ENCODE measurements at places on chromosomes 1 and 21.

- DNase-seq = no peak
Observed at GRCh38 chr1:83503153-83503552, 495.8 kb downstream of the TTLL7 start.

GRCh38 chr1:60345621-60346020, 272.1 kb upstream of the C1orf87 start:
- no peak for DNase-seq

GRCh38 chr1:214401666-214402065, 120.7 kb downstream of the SMYD2 start:
- DNase-seq = no peak

DNA sequence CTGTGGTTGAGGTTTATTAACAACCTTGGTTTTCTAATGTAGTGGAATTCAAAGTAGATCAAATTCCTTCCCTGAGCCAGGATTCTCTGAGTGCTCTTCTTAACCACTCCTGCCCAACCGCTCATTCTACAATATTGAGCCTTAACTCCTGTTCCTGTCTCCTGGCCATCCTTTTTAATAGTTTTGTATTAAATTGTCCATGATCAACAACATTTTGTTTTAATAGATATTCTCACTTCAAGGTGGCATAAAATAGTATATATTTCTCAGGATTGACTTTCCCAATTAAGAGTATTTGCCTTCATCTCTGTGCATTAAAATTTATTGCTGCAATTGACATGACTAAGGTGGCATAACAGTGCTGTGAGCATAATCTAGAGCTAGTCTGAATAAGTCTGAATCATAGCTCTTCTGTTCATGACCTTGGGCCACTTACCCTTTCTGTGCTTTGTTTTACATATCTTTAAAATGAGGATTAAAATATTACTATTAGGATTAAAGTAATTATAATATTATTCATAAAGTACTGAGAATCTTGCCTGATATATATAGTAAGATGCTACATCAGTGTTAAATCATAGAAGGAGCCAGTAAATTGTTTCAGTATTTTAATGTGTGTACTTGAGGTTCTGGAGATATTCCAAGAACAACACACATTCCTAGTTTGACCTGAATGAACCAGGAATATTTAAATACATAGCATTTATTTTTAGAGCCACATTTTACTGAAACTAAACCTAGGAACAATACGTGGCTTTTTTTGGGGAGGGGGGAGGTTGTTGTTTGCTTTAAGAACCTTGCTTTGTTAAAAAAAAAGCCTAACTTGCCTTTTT, 76.4 kb downstream of the ADGRL2 start:
- DNase-seq = no peak

- DNase-seq = no peak
Observed at GRCh38 chr1:48206371-48206770, 16.1 kb upstream of the SLC5A9 start.

GRCh38 chr1:101162736-101163735, 73.8 kb upstream of the S1PR1 start:
- no peak for DNase-seq

DNA sequence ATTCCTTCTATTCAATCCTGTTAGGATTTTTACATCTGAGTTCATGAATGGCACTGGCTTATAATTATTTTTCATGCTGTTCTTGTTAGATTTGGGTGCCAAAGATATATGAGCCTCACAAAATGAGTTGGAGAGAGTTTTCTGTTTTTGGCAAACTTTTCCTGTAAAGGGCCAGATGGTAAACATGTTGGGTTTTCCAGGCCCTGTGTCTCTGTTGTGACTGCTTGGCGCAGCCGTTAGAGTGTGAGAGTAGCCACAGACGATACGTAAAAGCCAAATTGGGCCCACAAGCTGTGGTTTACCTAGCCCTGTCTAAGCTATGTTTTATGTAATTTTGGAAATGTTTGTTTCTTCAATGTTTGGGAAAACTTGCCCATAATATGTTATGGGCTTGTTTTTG, 15.6 kb upstream of the CA6 start:
- DNase-seq = no peak

- no peak for DNase-seq
Observed at GRCh38 chr1:147753081-147753480, 7.3 kb downstream of the GJA5 start.

DNA sequence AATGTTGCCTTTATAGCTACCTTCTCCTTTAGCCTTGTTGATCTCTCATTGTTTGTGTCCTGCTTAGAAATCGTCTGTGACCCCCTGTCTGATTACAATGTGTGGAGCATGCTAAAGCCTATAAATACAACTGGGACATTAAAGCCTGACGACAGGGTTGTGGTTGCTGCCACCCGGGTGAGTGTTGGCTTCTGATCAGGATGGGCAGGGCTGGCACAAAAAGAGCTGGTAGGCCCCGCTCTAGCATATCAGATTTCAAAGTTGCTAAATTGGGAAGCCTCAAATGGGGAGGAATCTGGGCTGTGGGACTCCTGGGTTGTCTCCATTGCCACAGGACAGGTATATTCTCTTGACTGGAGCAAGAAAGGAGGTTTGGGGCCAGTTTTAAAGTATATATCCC, 8.4 kb downstream of the NCSTN start:
- no peak for DNase-seq

DNA sequence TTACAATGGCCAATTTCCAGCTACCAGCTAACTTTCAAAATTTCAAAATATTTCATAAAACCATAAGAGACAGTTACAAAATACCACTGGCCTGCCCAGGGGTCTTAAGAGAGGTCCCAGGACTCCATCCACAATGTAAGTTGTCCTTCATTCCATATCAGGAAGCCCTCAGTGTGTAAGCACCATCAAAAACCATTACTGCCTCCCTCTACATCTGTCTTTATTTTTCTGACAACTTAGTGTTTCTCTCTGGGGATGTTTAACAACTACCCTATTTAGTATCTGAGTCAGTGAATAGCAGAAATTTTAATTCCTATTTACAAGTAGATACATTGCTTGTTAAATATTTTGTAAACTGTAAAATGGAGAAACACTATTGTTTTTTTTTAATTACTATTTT, 339.3 kb upstream of the ADAMTS5 start:
- DNase-seq = no peak

DNA sequence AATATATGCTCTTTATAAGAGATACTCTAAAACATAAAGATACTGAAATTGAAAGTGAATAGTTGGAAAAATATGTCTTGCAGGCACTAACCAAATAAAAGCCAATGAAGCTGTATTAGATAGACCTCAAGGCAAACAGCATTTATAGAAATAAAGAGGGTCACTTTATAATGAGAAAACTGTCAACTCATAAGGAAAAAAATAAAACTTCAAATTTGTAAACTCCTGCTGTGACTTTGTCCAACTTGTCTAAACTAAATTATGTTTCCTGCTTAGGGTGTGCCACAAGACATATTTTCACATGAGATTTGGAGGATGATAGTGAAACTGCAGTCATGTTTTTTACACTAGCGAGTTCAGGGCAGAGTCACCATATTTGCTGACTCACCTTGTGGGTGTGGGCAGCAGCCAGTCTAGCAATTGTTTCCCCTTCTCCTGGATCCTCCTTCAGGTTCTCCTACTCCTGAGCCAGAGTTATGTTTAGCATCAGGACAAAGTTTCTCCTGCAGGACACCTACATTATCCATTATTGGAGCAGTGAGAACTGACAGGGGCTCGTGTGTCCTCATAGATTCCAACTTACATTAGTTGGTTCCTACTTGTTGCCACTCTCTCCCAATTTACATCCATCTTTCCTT, 43.8 kb downstream of the CD53 start:
- DNase-seq = no peak

DNA sequence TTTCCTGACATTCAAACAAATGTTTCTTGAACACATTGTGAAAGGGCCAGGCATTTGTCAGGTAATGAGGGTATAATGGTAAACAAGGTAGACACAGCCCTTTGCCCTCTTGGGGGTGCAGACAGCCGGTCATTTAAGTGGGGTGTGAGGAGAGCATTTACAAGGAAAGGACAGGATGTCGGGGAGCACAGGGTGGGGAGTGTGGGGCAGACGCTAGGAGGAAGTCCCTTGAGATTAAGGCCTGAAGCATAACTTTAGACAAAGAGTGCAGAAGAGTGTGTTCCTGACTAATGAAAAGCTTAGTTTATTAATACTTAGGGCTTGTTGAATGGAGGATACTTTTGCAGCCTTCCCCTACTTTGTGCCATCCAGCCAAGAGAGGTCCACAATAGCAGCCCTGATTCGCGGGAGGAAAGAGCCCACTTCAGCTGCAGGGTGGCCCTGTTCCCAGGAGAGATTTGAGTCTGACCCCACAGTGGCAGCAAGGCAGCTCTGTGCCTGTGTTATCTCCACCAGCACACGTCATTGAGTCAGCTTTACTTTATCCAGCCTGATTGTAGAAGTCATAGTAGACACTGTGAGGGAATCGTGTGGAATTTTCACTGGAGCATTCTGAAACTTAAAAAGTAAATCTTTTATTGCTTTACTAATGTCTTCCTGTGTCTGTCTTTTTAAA, 35.1 kb downstream of the MPZL1 start:
- no peak for DNase-seq

DNA sequence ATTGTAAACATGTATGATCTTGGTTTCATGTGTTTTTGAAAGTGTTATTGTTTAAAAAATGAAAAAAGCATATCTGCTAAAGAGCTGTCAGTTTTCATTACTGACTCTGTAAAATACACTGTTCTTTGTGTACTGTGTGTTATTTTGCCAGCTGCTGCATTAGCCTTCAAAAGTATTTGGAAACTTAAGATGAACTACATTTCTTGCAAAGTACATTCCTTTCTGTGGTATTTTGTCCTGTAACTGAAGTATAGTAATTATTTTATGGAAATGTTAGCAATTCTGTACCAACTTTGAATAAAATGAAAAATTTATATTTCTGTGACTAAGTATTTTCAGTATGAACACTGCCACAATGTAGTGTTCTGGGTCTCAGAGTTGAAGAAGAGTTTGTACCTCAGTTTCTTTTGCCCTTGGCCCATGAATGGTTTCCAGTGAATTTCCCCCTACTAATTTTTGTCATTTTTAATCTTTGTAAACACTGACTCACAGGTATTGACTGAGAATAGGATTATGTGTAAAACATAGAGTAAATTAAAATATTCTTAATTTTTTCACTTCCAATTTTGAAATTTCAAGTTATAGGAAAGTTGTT, 32.7 kb downstream of the MRPS6 start:
- DNase-seq = no peak

DNA sequence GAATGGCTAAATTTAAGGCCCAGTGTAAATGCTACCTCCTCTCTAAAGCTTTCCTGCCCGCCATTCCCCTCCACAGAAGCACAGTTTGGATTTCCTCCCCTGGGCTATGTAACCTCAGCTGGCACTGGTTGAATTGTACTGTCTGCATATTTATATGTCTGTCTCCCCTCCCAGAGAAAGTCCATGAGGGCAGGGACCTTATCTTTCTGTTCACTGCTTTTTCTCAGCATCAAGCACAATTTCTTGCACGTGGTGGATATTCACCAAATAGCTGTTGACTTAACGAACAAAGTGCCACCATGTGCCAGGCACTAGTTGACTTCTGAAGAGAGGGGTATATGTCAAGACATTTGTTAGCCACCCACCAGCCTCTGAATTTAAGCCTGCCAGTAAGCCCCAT, 9.5 kb upstream of the PDIK1L start:
- DNase-seq = no peak

DNA sequence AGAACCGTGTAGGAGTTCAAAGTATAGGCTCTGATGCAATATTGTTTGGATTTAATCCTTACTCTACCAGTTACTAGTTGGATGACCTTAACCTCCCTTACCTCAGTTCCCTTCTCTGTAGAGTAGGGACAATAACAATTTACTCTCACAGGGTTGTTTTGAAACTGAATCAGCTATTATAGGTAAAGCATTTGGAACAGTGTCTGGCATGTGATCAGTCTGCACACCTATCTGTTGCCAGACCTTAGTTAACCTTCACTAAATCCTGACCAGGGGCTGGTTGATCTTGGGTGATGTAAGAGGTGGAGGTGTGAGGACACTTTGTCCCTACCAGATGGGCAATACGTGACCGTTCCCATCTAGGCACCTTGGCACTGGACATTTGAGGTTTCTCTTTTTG, 106.9 kb downstream of the DDX20 start:
- DNase-seq = no peak

DNA sequence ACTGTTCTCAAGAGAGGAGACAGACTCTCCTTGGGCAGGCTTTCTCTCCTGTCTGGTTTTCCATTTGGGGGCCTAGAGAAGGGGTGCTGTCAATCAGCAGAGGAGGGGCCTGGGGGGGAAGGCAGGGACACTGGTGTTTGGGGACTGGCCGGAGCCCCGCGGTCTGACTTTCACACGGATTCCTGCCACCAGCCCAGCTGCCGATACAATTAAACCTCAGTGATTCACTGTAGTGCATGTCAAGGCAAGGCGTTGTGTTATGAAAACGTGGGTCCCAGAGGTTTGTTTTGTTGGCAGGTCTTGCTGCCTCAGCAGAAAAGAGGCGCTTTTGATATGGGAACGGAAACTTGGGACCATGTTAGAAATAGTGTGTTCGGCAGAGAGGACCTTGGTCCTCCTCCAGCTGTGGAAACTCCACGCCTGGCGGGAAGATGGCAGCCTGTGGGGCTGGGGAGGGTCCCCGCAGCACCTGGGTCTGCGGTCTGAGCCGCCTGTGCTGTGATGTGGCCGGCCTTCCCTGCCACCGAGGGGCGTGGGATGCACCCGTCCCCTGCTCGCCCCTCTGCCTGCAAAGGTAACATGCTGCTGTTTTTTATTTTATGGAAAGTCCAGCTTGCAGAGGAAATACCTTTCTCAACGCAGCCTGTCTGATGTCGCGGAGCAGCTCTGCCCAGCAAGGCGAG, 47.6 kb downstream of the SPSB1 start:
- DNase-seq = no peak

- DNase-seq = no peak
Observed at GRCh38 chr1:40153073-40153770, 8.0 kb upstream of the RLF start.

Data from HuH-7.5 (cell line).